ENCODE measurements at places on chromosomes 16 and 17.

- no peak for DNase-seq
These were observed 1.2 kb downstream of the NFATC3 start for GRCh38 chr16:68086336-68086841.

DNA sequence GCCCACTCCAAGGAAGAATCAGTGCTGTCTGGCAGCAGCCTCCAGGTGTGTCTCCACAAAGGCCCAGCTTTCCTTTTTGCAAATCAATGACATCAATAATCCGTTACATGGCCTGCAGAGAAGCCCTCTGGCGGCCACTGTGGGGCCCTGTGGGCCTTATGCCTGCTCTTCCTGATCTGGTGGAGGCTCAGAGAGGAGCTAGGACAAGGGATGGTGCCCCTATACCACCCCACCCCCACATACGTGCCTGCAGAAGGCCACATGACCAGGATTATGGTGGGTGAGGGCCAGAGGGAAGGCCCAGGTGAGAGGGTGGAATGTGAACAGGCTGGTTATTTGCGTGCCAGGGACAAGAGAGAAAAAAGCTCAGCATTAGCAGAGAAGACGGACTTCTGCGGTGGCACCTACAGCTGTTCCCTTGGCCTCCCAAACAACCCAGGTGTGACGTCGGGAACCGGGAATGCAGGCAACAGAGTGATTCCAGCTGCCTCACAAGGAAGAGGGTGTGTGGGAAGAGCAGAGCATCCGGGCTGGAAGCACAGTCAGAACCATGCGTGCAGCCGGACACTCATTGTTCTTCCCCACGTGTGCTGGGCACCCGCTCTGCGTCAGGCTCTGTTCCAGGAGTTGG is 22.5 kb downstream of the EIF4A3 start:
- no peak for DNase-seq

DNA sequence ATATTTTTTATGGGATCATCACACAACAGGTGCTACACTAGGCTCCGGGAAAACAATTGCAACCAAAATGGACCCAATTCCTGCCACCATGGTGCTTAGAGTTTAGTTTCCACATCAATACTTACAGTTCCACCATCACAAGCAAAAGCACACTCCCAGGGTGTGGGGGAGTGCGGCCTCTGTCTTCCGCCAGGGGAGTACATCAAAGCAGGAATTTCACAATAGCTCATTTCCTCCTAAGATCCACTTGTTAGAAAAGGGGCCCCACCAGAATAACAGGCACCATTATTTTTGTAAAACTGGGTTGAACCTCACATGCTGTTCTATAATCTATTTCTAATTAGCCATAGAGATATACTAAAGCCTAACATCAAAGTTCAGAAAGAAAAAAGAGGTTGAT is 44.3 kb upstream of the PSMD7 start:
- DNase-seq, result no peak

GRCh38 chr17:66429680-66430079 is 127.3 kb downstream of the PRKCA start:
- DNase-seq, result no peak

- no peak for DNase-seq
These were observed 115.1 kb downstream of the HIC1 start for GRCh38 chr17:2170023-2170422.

- peak; percentile 84 for DNase-seq
These were observed 25.7 kb downstream of the MRC2 start for GRCh38 chr17:62653002-62653825.

DNA sequence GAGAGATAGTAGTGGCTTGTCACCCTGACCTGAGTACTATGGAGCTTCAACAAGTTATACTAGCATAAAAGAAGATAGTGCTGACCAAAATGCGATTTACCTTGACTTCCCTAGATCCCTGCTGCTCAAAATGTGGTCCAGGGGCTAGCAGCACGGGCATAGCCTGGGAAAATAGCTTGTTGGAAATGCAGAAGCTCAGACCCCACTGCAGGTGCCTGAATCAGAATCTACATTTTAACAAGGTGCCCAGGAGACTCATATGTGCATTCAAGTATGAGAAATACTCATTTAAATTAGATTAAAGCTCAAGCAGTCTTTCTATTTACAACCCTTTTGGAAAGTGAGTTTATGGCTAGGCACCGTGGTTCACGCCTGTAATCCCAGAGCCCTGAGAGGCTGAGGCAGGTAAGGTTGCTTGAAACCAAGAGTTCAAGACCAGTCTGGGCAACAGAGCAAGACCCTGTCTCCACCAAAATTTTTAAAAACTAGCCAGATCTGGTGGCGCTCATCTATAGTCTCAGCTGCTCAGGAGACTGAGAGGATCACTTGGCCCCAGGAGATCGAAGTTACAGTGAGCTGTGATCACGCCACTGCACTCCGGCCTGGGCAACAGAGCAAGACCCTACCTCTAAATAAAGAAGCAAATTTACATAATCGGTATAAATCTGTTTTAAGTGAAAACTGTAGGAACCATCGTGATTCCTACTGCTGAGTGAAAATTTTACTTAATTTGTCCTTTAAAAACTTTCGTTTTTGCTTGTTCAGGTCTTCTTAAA is 7.3 kb downstream of the APOH start:
- no peak for DNase-seq

Data from right hindlimb (tissue), 1 donor.